HepG2 (cell line): ENCODE measurements at places on chromosomes 16 and 17. TPM values are rescaled to one million over a fixed set of nuclear protein-coding genes. Genes with fewer than 3 reads are reported as not detected.

DNA sequence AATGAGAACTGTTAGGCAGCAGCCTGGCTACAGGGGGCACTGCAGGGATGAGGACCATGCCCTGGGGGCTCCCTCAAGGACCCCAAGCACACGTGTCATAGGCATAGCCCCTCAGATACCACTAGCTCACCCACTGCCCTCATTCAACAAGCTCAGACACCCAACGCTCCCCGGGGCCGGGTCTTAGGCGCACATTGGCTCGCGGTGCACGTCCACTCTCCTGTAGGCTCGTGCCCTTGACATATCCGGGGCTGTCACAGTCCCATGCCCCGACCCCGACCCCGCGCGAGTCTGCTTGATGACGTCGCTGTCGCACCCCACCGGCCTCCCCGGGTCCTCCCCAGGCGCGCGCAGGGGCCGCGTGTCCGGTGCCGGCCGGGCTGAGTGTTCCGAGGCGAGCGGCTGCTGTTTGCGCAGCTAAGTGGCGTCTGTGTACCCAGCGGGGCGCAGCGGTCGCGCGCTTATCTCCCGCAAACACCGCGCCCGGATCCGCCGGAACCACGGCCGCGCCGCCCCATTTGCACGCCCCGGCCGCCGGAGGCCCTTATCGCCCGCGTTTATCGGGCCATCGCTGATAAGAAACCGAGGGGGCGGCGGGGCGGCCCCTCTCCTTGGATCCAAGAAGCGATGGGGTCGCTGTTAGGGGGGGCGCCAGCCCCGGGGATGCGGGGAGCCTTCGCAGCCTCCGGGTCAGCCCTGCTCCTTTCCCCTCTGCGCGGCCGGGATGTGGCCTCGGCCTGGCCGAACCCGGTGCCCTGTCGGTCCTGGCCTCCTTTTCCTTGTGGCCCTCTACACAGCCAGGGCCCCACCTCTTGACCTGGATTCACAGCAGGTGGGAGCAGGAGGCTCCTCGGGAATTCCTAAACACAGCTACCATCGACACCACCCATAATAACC lies 20.7 kb upstream of the NAGS start:
- peaks cover 6% of the 10 kb centered on the region for H3K27me3 ChIP-seq
- DNase-seq: peak; percentile 67
- no peaks in the 10 kb centered on the region for H3K36me3 ChIP-seq
- H3K4me3 ChIP-seq: peak overlapping the region; percentile 72
- peaks cover 23% of the 10 kb centered on the region for H3K4me1 ChIP-seq

DNA sequence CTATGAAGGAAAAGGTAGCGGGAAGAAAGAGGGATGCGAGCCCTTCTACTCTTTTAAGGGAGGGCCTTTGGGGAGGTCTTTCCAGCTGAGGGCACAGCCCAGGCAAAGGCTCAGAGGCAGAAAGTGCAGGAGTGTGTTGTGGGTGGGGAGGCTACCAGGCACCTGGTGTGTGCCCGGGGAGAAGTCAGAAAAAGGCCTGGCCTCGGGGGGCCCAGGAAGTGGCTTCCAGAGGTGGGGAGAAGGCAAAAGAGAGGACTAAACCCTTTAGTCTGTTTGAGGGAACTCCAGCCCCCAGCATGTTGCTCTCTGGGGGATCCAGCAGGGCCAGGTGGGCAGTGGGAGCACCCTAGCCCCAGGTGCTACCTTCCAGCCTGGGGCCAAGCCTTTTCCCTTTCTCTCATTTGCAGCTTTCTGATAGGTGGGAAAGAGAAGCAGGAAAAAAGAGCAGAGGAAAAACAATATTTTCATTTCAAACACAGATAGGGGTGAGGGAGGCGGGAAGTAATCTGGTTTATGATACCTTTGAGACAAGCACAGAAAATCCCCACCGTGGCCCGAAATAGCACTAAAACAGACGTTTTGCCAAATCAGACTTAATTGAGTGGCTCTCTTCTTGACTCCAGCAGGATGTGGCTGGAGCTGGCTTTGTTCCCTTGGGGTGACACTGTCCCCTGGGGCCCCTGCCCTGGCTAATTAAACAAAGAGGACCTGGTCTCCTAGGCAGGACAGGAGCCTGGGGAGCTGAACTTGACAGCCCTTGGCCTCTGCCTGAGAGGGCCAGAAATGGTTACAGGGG lies 10.4 kb downstream of the RAI1 start:
- peak overlapping the region; percentile 44 for H3K27ac ChIP-seq
- H3K4me1 ChIP-seq: peaks cover 79% of the 10 kb centered on the region
- H3K36me3 ChIP-seq: no peaks in the 10 kb centered on the region
- DNase-seq: no peak
- H3K4me3 ChIP-seq: peak overlapping the region; percentile 9
- H3K27me3 ChIP-seq: no peaks in the 10 kb centered on the region; the same call in 2 of the 3 replicates

Gene CCL3
- total RNA-seq: not detected in 2 replicates

Gene IFT20
- total RNA-seq: 23.4 and 28.0 TPM in 2 replicates

DNA sequence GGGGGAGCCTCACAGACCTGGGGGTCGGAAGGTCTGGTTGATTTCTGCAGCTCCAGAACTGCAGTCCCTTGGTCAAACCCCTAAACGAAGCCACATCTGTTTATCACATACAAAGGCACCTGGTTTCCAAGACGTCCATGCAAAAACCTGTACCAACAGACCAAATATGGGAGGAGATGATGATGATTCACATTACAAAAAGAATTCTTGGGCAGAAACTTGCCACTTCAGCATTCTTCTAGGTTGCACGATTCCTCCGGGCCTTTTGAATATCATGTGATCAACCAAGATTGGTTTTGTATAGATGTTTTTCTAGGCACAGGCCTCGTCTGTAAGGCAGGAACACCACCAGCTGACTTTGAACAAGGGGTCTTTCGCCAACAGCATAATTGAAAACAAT lies 466.3 kb downstream of the SOX9 start:
- H3K4me1 ChIP-seq: peaks cover 39% of the 10 kb centered on the region
- H3K4me3 ChIP-seq: no peak overlapping the region
- 0 out of 3 replicates have a peak, but pooled peaks cover 4% of the 10 kb centered on the region for H3K36me3 ChIP-seq
- H3K27ac ChIP-seq: no peak overlapping the region
- no peak for DNase-seq

GRCh38 chr17:29617481-29618271 lies 5.0 kb downstream of the CORO6 start:
- DNase-seq: peak; percentile 52
- H3K27me3 ChIP-seq: peaks cover 4% of the 10 kb centered on the region
- H3K4me3 ChIP-seq: peak overlapping the region; percentile 42
- H3K27ac ChIP-seq: no peak overlapping the region
- no peaks in the 10 kb centered on the region for H3K36me3 ChIP-seq

DNA sequence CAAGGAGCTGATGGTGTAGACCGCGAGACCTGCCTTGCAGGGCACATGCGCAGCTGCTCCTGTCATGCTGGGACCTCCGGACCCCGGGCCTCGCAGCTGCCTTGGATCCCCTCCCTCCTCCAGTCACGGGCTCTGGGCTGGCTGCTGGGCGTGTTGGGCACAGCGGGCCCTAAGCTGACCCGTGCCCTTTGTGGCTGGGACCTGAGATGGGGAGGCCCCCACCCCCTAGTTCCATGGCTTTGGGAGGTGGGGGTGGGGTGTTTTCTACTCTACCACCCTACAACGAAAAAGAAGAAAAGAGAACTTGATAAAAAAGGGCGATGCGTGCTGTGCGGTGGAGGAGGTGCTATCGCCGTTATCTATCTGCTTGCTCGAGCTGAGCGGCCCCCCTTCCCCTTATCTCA lies 14.5 kb downstream of the ZFPM1 start:
- 0 out of 3 replicates have a peak, but pooled peaks cover 12% of the 10 kb centered on the region for H3K36me3 ChIP-seq
- H3K27ac ChIP-seq: no peak overlapping the region
- no peaks in the 10 kb centered on the region for H3K27me3 ChIP-seq
- H3K4me3 ChIP-seq: no peak overlapping the region

GRCh38 chr16:22052980-22053379 lies 39.4 kb upstream of the VWA3A start:
- H3K27me3 ChIP-seq: no peaks in the 10 kb centered on the region
- DNase-seq: no peak
- no peaks in the 10 kb centered on the region for H3K4me1 ChIP-seq
- no peak overlapping the region for H3K27ac ChIP-seq

Gene P2RX5
- total RNA-seq: 0.90 and 0.95 TPM in 2 replicates

Gene OR1F1
- total RNA-seq: not detected in 2 replicates

GRCh38 chr16:49280841-49281371 lies 732 bp downstream of the CBLN1 start:
- no peak overlapping the region for H3K27ac ChIP-seq
- H3K27me3 ChIP-seq: peaks cover 77% of the 10 kb centered on the region
- H3K36me3 ChIP-seq: no peaks in the 10 kb centered on the region
- DNase-seq: no peak
- H3K4me3 ChIP-seq: no peak overlapping the region
